NAMALWA (cell line): ENCODE measurements at places on chromosomes 3 and 15.

DNA sequence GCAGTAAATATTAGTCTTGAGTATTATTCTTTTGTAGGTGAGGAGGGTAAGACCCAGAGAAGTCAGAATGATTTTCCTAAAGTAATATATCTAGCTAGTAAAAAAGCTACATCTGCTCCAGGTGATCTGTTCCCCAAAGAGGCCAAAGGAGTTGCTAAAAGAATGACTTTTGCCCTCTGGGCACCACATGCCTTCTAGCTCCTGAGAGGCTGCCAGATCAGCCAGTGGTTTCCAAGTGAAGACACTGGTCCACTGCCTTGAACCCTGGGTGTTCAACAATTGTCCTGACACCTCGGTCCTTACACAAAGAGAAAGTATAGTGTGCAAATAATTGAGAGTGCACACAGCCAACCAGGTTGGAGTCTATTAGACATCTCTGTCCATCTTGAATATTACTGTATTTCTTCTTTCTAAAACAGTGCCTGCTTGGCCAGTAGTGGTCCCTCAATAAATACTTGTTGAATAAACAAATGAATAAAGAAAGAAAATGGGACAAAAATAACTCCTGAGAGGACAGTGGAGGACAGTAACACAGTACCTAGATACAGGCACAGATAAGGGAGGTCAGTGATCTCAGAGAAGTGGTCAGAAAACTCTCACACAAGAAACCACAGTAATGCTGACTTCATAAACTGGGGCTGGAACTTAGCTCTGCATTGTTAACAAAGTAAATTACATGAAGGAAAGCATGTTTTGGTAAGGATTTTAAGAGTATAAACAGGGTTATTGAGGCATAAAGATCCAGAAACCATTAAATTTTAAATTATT, 56.6 kb upstream of the CSTA start:
- no peak for DNase-seq

- no peak for DNase-seq
Observed at GRCh38 chr3:181056136-181056732, 66.7 kb upstream of the DNAJC19 start.

DNA sequence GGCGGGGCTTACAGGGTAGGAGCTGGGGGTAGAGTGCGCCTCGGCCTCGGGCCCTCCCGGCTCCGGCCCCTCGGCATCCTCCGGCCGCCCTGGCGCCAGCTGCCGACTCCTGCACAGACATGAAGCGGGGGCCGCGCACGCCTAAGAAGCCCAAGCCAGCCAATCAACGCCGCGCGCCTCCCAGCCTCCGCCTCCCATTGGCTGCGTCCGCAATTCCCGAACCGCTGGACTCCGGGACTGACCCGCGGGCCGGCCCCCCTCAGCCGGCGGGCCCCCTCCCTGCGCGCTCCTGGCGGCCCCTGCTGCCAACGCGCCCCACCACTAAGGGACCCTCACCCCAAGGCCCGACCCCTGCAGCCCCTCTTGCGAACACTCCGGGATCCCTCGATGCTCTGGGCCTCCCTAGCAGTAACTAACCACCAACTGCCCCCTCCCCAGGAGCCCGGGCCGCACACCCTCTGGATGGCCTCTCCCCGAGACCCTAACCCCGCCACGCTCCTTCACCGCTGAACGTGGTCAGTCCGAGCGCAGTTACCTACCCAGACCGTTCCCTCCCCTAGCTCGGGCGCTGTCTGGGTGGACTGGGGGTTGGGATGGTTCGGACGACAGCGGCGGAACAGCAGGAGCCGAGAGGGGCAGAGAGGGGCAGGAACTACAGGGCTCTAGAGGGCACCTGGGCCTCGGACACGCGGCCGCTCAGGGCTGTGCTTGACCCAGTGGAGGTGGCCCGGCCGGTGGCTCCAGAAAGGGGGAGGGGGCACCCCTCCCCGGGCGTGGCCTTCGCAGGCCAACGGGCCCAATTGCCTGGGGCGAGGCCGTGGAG, 5.0 kb downstream of the GATA2 start:
- no peak for DNase-seq

DNA sequence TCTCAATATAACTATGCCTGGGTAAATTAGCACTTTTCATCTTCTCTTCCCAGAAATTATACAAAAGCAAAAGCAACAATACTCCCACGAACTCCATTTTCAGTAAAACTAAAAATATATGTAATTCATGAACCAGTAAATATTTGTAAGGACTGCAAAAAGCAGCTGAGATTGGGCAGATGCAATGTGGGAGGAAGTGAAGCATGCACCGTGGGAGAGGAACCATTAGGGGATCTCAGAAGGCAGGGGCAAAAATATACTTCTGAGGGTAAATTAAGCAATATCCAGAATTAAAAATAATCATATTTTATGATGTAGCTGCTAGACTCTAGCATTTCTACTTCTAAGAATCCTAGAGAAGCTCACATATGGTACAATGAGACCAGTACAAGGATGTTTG, 20.2 kb downstream of the CFAP91 start:
- no peak for DNase-seq

DNA sequence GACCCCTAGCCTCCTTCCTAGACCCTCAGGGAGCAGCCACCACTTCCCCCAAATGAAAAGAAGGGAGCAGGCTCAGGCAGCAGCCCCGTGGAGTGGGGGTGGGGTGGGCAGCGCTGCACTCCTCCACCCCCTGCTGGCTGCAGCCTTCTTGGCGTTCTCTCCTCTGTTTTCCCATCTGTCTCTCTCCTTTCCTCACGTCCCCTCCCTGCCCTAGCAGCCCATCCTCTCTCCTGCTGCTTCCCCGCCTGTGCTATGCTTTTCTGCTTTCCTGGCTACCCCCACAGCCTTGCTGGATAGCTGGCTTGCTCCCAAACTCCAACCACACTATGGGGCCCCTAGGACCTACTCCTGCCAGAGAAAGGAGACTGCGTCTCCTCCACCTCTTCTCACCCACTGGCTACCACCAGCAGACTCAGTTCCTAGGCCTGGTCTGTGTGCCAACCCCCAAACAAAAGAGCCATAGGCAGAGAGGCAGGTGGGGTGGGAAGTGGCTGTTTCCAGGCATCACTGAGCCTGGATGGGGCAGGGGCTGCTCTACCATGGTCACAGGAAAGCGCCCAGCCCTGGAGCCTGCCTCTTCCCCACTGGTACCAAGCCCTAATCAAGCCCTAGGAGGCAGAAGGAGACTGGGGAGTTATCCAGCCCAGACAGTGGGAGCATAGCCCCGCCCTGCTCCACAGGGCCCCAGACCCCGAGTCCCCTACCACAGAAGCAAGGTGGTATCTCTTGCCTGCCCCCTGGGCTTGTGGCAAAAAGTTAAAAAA, 3.4 kb upstream of the DISP2 start:
- peak; percentile 37 for DNase-seq

DNA sequence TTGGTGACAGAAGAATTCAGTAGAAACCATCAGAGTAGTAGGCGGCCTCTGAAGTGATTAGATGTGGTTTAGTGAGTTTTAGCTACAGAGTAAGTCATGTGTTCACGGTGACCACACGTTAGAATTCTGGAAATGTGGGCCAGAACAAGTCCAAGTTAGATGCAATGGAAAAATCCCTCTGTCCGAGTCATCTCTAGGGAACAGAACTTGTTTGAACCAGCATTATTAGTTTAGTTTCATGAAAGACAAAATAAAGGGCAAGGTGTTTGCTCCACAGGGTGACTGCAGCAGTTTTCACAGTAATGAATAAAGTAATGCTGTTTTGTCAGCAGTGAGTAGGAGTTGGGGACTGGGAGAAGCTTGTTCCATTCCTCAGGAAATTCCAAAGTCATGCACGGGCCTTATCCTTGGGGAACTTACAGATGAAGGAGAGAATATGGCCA, 100.2 kb downstream of the CGNL1 start:
- no peak for DNase-seq

DNA sequence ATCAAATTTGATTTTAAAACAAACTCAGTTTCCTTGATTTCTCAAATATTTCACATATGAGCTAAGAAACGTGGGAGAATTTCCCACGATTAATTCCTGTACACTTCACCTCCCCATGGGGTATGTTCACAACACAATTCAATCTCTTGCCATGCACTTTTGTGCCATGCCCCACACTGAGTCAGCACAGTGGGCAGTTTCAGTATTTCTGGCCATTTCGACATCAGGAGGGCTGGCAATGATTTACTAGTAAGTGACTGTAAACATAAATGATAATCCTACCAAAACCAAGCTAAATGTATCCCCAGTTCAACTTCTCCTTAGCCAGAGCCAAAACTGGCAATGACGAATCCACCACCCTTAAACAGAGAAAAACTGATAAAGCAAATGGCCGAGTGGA, 293.6 kb downstream of the FGF12 start:
- no peak for DNase-seq

GRCh38 chr3:57864853-57865252, 108.7 kb downstream of the SLMAP start:
- no peak for DNase-seq

- no peak for DNase-seq
Observed at GRCh38 chr3:171532294-171532693, 72.1 kb upstream of the TNIK start.

- DNase-seq: no peak
Observed at GRCh38 chr3:6928064-6928463, 67.1 kb downstream of the GRM7 start.
